Esophagus mucosa (tissue), 1 donor: ENCODE measurements at places on chromosomes 5 and 9.

- no peak for ATAC-seq
Measured at GRCh38 chr5:107554776-107555424, 115.8 kb downstream of the EFNA5 start.

GRCh38 chr9:129177443-129177790 is 644 bp downstream of the IER5L start:
- no peak for ATAC-seq

- no peak for ATAC-seq
Measured at GRCh38 chr9:21968331-21969010, 25.7 kb downstream of the CDKN2A start.

GRCh38 chr5:140011297-140011802 is 31.7 kb downstream of the NRG2 start:
- no peak for ATAC-seq

DNA sequence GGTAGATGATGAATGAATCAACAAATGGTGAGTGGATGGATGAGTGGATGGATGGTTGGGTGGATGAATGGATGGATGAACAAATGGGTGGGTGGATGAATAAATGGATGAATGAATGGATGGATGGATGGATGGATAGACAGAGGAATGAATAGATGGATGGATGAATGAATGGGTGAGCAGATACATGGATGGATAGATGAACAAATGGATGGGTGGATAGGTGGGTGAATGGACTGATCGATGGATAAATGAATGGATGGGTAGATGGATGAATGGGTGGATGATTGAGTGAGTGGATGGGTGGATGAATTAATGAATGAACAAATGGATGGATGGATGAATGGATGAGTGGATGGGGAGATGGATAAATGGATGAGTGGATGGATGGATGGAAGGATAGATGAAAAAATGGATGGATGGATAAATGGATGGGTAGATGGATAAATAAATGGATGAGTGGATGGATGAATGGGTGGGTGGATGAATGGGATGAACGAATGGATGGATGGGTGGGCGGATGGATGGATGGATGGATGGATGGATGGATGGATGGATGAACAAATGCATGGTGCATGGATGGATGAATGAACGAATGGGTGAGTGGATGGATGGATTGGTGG is 85.7 kb downstream of the PHF2 start:
- no peak for ATAC-seq

DNA sequence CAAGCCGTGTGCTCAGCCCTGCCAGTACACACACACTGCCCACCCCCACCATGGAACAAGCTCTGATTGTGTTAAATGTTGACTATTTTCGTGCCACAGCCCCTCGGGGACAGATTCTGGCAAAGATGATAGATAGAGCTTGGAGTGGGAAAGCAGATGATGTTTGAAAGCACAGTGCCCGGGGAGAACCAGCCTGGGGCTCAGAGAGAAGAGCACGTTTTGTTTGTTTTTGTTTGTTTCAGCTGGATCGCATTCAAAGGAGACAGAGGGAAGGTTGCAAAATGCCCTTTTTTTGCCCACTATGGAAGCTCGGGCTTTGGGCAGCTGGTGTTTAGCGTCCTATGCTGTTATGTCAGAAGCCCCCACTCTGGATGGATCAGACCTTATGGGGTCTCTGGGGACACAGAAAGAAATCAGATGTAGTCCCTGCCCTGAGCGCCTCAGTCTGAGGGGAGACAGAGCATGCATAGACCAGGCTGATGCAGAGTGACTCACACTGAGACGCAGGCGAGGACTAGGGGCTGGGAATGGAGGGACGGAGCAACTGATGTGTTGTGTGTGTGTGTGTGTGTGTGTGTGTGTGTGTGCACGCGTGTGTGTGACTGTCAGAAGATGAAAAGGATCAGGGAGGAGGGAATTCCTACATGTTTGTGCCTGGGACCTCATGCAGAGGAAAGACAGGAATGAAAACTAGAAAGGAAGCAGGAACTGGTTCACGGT is 229.7 kb downstream of the MELK start:
- ATAC-seq = no peak

DNA sequence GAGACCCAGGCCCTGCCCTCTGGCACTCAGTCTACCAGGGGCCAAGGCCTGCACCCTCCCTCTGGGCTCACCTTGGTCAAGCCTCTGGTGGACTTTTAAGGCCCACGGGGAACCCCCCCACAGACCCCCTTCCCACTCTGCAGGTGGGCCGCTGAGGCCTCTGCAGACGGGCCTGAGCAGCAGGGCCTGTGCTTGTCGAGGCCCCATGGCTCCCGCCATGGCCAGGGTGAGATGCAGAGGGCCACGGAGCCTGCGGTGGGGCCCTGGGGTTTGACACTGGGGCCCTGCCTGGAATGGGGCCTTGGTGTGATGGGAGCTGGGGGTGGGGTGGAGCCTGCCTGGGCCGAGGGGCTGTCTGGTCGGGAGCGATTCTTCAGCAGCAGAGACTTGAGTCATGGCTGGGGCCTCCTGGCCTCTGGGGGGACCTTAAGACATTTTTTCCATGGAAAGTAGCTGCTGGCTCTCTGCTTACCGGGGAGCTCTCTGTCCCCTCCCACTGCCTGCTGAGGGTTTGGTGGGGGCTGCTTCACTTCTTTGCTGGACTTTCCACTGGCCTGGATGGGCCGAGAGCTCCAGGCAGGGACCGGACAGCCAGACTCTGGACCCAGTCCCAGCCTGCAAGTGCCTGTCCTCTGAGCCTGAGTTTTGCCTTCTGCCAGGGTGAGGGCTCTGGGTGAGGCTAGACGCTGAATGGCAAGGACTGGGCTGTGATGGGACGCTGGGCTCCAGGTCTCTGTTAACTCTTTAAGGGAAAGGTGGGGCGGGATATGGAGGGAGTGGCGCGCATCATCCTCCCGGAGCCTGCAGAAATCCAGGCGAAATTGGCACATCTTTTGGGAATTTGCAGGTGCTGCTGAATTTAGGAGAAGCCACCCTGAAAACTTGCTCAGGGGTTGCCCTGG is 132.2 kb downstream of the RXRA start:
- ATAC-seq = no peak

- no peak for ATAC-seq
Measured at GRCh38 chr5:73733219-73733618, 107.2 kb downstream of the ARHGEF28 start.

DNA sequence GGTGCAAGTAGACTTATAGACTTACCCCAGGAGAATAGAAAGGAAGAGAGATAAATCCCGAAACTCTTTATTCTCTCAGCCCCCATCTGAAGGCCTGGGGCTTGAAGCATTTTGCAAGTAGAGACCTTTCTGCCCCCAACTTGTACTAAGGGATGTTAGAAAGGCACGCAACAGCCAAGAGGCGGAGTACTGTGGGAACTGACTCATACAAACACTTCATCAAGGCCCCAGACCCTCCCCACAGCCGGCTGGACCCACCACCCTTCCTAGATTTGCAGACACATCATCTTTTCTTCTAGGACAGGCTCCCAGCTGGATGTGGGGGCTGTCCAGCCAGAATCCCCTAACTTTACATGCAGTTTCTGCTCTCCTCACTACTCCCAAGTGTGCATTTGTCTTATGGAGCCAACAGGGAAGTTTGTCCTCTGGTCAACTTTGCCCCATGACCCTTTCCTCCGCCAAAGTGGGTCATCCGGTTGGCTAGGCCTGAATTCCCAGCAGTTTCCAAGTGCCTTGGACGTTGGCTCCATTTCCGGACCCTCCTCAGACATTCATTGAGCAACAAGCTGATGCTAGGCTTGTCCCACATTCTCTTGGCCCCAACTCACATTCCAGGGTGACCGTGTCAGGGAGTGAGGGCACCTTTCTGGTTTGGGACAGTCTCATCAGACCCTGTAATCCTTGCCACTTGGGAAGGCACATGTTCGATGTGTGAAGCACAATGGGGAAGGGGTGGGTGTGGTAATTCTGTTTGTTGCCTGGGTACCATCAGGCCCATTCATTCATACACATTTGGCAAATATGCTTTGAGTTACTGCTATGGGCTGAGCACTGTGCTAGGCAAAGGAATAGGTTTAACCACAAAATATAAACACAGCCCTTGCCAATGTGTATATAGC is 64.6 kb downstream of the ABLIM3 start:
- ATAC-seq = no peak

DNA sequence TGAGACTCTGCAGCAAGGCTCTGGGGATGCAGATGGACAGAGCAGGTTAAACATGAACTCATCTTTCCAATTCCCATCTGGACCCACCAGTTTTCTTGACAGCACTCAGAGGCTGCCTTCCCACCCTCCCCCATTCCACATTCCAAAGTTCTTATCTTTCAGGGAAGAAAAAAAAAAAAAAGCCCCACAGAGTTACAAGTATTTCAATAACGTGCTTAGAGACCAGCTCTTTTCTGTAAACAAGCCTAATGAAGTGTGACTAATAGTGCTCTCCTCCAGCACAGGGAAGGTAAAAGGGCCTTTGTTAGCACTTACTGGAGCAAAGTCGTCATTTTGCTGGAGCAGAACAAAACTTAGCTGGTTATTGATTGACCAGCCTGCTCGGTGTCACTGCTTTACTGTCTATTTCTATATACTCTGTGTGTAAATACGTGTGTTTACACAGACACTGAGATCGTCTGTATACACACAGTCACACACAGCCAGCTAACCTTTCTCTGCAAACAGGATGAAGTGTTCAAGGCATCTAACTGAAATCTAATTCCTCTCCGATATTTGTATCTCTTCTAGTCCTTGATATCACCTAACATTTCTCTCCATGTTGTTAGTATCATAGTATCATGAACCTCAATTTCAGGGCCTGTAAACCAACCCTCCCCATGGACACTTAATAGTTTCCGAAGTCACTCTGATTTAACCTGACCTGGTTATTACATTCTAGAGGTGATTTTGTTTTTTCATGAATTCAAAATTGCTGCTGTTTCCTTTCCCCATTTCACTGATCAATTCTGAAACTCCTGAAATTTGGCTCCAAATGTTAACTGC is 84.9 kb downstream of the ZNF608 start:
- ATAC-seq = peak; percentile 57

- peak; percentile 35 for ATAC-seq
Measured at GRCh38 chr9:27485158-27485557, 38.9 kb upstream of the IFNK start.

GRCh38 chr9:36337865-36338264 is 62.2 kb downstream of the RNF38 start:
- peak; percentile 21 for ATAC-seq

GRCh38 chr9:13061390-13061789 is 218.1 kb downstream of the MPDZ start:
- ATAC-seq = no peak

GRCh38 chr9:72428329-72428728 is 63.3 kb upstream of the ZFAND5 start:
- no peak for ATAC-seq

DNA sequence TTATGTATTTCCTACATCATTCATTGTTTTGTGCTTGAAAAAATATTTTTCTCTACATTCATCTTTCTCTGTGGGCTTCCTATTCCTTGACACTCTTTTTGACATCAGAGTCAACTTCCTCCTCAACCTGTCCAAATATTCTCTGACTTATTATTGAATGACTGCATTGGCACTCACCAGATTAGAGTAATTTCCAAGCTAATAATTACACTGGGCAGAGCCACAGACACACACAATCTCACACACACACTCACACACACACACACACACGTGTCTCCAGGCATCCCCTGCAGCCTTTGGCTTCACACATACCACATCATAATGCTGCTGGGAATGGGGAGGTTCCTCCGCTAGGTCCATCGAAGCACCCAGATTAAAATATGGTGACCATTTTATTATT is 184.5 kb downstream of the SYK start:
- no peak for ATAC-seq

DNA sequence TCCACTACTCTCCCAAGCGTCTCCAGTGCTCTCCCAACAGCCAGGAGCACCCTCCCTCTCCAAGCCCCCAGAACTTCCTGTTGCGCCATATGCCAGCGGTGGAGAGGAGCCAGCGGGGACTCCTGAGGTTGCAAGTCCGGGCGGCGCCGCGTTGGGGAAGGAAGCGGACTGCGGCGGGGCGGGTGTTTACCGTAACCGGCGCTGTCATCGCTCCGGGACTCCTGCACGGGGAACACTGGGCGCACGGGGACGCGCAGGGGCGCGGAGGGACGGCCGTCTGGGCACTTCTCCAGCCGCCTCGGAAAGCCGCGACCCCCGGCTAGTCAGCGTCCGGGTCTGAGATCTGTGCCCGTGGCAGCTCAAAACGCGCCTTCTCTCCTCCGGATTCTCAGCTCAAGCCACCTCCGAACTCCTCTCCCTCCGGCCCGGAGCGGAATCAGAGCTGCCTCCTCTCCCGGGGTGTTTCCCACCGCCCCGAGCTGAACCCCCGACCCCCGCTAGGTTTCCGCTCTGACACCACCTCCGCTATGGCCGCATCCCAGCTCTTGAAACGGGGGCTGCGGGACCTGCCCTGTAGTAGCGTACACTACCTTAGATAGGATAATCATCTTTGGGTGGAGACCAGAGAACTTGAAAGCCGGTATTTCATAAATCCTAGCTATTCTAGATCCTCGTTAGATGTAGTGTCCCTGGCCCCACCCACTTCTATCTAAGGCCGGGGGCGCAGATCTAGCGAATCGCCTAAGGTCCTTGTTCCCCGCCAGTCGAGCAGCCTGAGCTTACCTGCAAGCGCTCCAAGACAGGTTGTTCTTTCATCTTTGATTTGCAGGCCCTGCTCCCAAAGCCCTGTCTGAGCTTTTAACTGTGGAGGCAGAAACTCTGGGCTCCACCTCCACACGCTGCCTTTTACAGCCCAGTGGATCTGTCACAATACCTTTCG is at the start of gene TRPM6:
Gene TRPM6, minus strand, starts transcription at position 881 of the 940 bp plus-strand sequence. Its CDS starts 65 bp downstream, at position 816.
- ATAC-seq = peak; percentile 82

- no peak for ATAC-seq
Measured at GRCh38 chr9:78620303-78620702, 323.4 kb downstream of the PSAT1 start.

DNA sequence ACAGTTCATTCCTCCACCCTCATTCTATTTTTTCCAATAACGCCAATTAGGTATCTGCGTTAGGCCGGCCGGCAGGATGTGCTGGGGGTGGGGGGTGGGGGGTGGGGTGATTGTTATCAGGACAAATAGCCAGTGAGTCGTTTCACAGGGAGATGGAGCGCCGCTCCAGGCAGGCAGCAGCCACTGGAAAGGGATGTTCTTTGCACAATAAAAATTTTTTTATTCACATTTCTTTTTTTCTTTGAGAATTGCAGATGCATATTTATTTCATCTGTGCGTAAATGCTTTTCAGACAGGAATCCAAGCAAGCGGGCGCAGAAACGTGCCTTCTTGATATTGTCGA is 4.1 kb downstream of the LMX1B start:
- ATAC-seq = no peak

DNA sequence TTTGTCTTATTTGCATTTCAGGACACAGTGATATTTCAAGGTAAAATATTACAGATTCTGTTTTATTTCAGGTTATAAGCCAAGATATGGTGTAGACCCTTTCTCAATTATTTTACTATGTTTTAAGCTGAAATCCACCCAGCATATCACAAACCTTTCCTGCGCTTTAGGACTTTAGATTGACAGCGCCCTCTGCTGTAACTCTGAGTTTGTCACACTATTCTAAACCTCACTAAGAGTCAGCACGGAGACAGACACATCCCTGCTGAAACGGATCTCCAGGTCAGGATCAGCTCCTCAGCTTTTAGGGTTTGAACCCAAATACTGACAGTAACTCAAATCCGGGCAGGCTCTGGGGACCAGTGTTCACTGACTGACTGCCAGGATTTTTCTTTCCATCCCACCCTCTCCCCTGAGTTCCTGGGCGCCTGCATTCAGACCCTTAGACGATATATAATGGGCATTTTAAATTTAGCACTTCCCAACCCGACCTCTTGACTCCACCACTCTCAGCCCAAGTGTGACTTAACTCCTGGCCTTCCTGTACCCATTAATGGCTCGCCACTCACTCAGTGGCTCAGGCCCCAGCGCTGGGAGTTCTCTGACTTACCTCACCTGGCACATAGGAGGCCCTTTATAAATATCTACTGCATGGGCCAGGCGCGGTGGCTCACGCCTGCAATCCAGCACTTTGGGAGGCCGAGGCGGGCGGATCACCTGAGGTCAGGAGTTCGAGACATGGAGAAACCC is 33.5 kb downstream of the TLX3 start:
- ATAC-seq = peak; percentile 50
